ENCODE measurements at places on chromosomes 5 and 9. TPM values are rescaled to one million over a fixed set of nuclear protein-coding genes. Genes with fewer than 3 reads are reported as not detected.

Gene APBB3
- total RNA-seq: 16.7 TPM

DNA sequence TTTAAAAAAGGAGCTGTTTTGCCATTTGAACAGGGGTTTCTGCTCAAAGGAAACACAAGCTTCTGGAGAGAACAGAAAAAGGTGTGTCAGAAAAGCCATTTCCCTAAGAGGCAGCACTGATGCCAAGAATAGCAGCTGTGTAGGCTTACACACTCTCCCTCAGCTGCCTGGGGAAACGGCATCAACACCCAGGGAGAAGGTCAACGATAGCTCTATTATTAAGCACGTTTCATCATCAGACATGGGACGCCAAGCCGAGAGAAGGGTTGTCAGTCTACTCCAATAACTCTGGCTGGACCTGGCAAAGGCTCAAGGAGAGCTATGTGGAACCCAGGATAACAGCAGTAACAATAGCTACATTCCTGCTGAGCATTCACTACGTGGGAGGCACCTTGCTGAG, 314.2 kb downstream of the CDK5RAP2 start:
- H3K27ac ChIP-seq: no peak overlapping the region
- no peaks in the 10 kb centered on the region for H3K27me3 ChIP-seq
- H3K36me3 ChIP-seq: no peaks in the 10 kb centered on the region
- no peak for DNase-seq

DNA sequence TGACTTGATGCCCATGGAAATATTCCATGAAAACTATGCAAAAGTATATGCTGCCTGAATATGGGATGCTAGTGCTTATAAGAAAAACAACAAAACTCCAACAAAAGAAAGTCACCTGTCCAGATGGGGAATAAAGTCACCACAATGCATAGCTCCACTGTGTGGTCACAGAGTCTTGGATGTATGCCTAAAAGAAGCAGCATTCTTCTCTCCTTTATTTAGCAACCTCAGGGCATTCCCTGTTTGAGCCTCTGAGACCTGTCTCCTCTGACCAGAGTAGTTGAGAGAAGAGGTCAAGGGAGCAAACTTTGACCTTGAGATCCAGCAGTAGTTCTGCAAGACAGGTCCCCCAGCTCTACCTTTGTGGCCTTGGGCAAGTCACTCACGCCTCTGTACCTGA, 287.5 kb downstream of the MED10 start:
- no peak overlapping the region for H3K27ac ChIP-seq
- no peak for DNase-seq
- no peak overlapping the region for H3K4me3 ChIP-seq
- no peaks in the 10 kb centered on the region for H3K36me3 ChIP-seq
- H3K4me1 ChIP-seq: no peaks in the 10 kb centered on the region

Gene SLC36A3
- total RNA-seq: not detected

Gene SHROOM1
- 17.7 TPM for total RNA-seq

DNA sequence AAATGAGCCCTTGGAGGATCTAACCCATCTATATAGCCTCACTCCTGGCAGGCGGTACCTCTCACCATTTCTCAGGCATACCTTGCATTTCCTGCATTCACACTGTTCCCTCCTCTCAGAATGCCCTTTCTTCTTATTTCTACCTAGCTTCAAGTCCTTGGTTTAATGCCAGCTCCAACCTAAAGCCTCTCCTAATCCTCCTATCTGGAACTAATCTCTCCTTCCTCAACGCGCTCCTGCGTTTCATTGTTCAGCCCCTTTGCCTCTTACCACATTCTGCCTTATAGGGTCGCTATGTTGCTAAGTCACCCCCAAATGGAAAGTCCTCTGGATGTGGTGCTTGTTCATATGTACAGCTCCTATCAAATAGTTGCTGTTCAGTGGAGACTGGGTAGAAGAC, 288.5 kb upstream of the TUT7 start:
- H3K36me3 ChIP-seq: no peaks in the 10 kb centered on the region
- H3K27ac ChIP-seq: no peak overlapping the region
- DNase-seq: no peak
- H3K27me3 ChIP-seq: no peaks in the 10 kb centered on the region
- no peaks in the 10 kb centered on the region for H3K4me1 ChIP-seq
- H3K4me3 ChIP-seq: no peak overlapping the region

- H3K36me3 ChIP-seq: peaks cover 13% of the 10 kb centered on the region
- H3K27ac ChIP-seq: no peak overlapping the region
- no peak for DNase-seq
- H3K27me3 ChIP-seq: no peaks in the 10 kb centered on the region
- no peaks in the 10 kb centered on the region for H3K4me1 ChIP-seq
Observed at GRCh38 chr5:1064383-1065142, 47.3 kb downstream of the SLC12A7 start.

Gene NDOR1
- 12.0 TPM for total RNA-seq

Gene GPRIN1
- 0.49 TPM for total RNA-seq

Gene IL31RA
- not detected for total RNA-seq

DNA sequence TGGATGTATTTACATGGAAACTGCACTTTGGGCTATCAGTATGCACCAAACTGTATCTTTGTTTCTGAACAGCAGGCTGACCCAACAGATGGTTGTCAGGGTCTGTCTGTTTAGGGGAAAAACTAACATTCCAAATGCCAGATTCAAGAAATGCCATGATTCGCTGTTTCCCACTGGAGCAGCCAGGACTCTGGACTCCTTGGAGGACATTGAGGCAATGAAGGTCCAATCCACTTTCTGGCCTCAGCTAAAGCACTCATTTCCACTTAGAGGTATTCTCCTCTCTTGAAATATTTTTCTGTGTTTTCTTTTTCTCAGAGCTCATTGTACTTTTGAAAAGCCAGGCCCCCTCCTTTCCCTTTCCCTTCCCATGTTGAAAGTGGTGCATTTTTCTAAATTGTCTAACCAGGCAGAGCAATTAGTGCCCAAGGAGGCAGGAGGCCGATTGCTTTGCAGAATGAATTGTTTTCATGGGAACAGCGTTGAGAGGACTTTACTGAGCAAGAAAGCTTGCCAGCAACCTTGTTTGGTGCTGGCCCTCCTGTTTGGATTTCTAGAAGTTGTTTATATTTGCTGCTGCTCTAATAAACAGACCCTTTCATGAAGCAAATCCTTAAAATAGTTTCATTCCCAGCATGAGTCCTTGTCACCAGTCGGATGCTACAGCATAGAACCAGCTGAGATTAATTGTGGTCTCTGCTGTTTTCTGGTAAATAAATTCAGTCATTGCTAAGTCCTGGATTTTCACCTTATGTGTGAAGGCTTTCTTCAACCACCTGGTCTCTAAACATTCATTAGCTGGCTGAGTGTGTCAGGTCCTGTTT, 132.8 kb upstream of the TAF11L2 start:
- no peaks in the 10 kb centered on the region for H3K4me1 ChIP-seq
- H3K27ac ChIP-seq: peak overlapping the region; percentile 42
- no peaks in the 10 kb centered on the region for H3K36me3 ChIP-seq

Gene SLCO6A1
- total RNA-seq: not detected

- no peak overlapping the region for H3K27ac ChIP-seq
- no peak for DNase-seq
- no peak overlapping the region for H3K4me3 ChIP-seq
- peaks cover 10% of the 10 kb centered on the region for H3K4me1 ChIP-seq
- no peaks in the 10 kb centered on the region for H3K27me3 ChIP-seq
Observed at GRCh38 chr9:4137234-4137633, 162.6 kb downstream of the GLIS3 start.

Gene PDE4D
- 86.9 TPM for total RNA-seq

GRCh38 chr5:55597014-55597981, 62.5 kb upstream of the PLPP1 start:
- H3K36me3 ChIP-seq: no peaks in the 10 kb centered on the region
- H3K27ac ChIP-seq: peak overlapping the region; percentile 78
- H3K27me3 ChIP-seq: no peaks in the 10 kb centered on the region
- no peak overlapping the region for H3K4me3 ChIP-seq
- no peak for DNase-seq
- peaks cover 71% of the 10 kb centered on the region for H3K4me1 ChIP-seq

Gene LAMC3
- total RNA-seq: 13.3 TPM

DNA sequence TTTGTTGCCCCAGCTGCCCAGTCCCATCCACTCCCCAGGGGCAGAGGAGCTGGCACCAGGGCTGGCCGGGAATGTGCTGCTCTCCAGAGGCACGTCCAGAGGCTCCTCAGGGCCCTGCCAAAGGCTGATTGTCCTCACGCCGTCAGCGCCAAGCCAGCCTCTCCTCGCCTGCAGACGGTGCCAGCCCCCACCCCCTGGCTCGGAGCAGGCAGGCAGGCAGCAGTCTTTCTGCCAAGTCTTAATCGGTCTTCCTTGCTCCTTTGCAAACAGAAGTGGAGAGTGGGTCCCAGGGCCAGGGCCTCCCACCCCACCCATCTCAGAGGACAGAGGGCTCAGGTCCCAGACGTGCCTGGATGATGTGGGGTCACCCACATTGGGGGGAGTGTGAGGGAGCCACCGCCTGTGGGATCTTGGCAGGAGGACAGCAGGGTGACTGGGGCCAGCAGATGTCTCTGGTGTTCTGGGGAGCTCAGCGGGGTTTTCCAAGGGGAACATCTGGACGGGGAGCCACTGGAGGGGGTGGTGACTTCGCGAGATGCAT, 36.3 kb downstream of the FAM163B start:
- no peak for DNase-seq
- H3K36me3 ChIP-seq: no peaks in the 10 kb centered on the region
- no peak overlapping the region for H3K27ac ChIP-seq

- H3K4me3 ChIP-seq: no peak overlapping the region
- H3K36me3 ChIP-seq: no peaks in the 10 kb centered on the region
- H3K27ac ChIP-seq: no peak overlapping the region
- H3K4me1 ChIP-seq: no peaks in the 10 kb centered on the region
- no peak for DNase-seq
Observed at GRCh38 chr9:132207839-132208615, 46.2 kb downstream of the NTNG2 start.

DNA sequence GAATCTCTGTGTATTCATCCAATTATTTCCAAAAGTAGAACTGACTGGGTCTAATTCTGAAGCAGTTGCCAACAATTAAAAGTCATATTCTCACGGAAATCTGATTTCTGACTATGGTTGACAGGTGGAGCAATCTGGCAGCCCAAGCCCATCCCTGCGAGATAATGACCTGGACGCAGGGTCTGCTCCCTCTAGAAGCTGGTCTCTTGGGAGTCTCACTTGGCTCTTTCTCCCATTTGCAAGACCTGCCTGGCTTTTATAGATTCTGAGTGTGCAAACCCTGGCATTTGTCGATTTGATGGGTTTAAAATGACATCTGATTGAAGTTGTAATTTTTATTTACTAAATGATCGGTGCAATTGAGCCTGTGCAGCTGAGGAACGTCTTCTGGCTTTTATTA, 49.4 kb upstream of the NEURL1B start:
- H3K36me3 ChIP-seq: no peaks in the 10 kb centered on the region
- H3K27ac ChIP-seq: no peak overlapping the region
- no peaks in the 10 kb centered on the region for H3K4me1 ChIP-seq
- no peaks in the 10 kb centered on the region for H3K27me3 ChIP-seq
- H3K4me3 ChIP-seq: no peak overlapping the region

Gene SLC6A18
- not detected for total RNA-seq

Gene NUTM2F
- total RNA-seq: not detected

- no peak overlapping the region for H3K4me3 ChIP-seq
- H3K4me1 ChIP-seq: peaks cover 24% of the 10 kb centered on the region
- H3K27ac ChIP-seq: no peak overlapping the region
Observed at GRCh38 chr5:173228639-173229381, 6.2 kb downstream of the NKX2-5 start.

DNA sequence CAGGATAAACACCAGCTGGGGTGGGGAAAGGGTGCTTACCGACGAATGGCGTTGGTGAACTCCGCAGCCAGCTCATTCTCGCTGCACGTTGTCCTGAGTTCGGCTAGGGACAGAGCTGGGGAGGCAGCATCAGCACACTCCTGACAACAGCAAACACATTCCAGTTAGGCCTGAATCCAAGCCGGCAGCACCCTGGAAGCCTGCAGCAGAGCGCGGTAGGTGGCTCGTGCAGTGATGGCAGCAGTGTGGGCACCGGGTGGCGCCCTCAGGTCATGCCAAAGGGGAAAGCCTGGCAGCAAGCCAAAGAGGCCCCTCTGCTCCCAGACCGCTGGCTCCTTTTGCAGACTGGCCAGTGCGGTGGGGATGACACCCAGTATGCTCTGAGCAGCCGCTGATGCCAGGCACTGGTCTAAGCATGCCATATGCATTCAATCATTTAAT, 66.9 kb downstream of the DCP2 start:
- no peak overlapping the region for H3K4me3 ChIP-seq
- no peak for DNase-seq
- no peaks in the 10 kb centered on the region for H3K27me3 ChIP-seq
- peaks cover 16% of the 10 kb centered on the region for H3K36me3 ChIP-seq
- H3K4me1 ChIP-seq: peaks cover 12% of the 10 kb centered on the region
- H3K27ac ChIP-seq: no peak overlapping the region

DNA sequence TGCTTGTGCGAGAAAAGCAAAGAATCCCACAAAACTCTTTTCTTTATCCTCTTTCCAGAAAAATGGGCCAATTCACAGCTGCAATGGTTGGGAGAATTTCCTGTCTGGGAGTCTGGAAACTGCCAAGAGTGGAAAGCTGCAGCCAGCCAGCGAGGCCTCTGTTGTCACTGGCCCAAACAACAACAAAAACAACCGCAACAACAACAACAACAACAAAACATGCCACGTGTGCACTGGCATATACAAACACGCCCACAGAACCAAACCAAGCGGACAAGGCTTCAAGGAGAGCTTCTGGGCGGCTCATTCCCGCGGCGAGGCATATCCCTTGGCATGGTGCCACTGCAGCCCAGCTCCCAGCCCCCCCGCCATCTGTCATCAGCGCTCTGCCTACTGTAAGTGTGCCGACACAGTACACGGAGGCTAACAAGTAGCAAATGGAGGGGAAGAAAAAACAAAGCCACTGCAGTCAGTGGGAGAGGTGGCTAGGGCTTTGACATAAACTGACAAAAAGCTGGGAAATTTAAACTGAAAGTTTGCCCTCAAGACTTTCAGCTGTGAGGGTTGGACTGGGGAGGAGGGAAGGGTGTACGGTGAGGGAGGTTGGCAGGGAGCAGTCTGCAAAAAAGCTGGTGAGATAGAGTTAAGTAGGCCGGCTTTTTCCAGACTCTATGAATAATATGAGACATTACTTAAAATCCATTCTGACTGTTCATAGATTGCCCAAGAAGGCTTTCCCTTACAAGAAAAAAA, 165.0 kb upstream of the ZNF462 start:
- no peaks in the 10 kb centered on the region for H3K27me3 ChIP-seq
- peaks cover 12% of the 10 kb centered on the region for H3K4me1 ChIP-seq
- peak overlapping the region; percentile 35 for H3K4me3 ChIP-seq
- peak overlapping the region; percentile 25 for H3K27ac ChIP-seq
- no peaks in the 10 kb centered on the region for H3K36me3 ChIP-seq

DNA sequence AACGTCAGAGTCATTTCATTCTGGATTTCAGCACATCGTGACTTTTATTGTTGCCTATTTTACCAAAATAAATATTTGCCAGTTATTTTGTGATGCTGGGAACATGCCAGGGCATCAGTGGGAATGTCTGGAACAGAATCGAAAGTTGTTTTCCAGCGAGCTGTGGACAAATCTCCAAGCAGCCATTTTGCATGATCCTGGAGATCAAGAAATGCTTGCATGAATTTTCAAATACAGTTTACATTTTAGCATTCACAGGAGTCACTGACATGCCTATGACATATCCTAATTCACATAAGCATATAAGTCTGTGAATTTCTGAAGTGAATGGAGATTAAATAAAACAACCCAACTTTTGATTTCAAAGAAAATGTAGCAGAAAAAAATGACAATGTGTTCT, 119.4 kb downstream of the VCAN start:
- no peak for DNase-seq
- no peaks in the 10 kb centered on the region for H3K4me1 ChIP-seq
- H3K27ac ChIP-seq: no peak overlapping the region
- no peak overlapping the region for H3K4me3 ChIP-seq
- H3K36me3 ChIP-seq: no peaks in the 10 kb centered on the region
- H3K27me3 ChIP-seq: no peaks in the 10 kb centered on the region

Gene GARIN3
- total RNA-seq: not detected

GRCh38 chr5:177592905-177593304, 902 bp downstream of the TMED9 start:
- no peak overlapping the region for H3K27ac ChIP-seq
- peak overlapping the region; percentile 81 for H3K4me3 ChIP-seq
- peaks cover 30% of the 10 kb centered on the region for H3K4me1 ChIP-seq
- H3K36me3 ChIP-seq: peaks cover 3% of the 10 kb centered on the region

Measured in vagina (tissue), 2 donors.